Stimulated activated CD8-positive, alpha-beta memory T cell treated with anti-CD3 and anti-CD28 coated beads, Interleukin-15, amount 100 ng/mL, for 4 hours (primary cell): ENCODE measurements at places on chromosomes 7 and 10.

DNA sequence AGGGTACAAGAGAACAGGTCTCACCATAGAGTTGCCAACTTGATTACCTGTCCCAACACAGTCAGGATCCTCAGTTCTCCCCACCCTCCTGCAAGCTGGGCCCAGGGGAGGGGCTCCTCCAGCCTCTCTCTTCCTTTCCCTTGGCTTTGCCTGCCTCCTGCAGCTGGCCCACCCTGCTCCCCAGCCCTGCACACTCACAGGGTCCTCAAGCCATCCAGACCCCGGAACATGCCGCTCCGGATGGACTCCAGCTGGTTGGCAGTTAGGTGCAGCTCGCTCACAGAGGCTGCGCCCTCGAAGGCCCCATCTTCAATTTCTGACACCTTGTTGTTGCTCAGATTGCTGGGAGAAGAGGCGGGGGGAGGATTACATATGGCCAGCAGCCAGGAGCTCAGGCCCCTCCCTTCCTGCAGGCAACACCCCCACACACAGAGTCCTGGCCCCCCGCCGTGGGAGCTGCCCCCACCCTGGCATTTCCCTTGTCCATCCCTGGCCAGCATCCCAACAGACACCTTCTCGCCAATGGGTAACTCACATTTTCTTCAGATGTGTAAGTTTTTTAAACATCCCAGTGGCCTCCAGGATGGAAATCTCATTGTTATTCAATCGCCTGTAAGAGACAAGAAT is 139.2 kb downstream of the SLIT1 start:
- DNase-seq = no peak

GRCh38 chr7:143046426-143046851 is 5.7 kb upstream of the OR6V1 start:
- no peak for DNase-seq

GRCh38 chr10:28812384-28813372 is 135.4 kb downstream of the BAMBI start:
- DNase-seq = no peak

- no peak for DNase-seq
Measured at GRCh38 chr7:48887500-48887899, 36.8 kb upstream of the CDC14C start.

GRCh38 chr7:98046816-98047215 is 56.8 kb upstream of the OCM2 start:
- DNase-seq = no peak

DNA sequence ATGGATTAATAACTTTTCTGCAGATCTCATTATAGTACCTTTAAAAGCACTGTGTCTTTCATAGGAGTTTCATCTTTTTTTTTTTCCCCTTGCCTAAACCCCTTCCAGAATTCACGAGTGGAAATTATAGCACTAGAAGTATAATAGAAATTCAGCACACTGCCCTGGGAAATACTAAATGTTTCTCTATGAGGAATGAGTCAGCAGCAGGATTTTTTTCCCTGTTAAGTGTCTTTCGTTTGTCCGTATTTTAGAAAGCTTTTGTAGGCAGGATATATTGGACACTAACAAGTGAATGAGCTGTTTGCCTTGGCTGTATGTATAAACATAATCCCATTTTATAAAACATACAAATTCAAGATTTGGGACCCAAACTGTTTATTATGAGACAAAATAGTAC is 105.8 kb downstream of the EXOC4 start:
- DNase-seq = no peak

DNA sequence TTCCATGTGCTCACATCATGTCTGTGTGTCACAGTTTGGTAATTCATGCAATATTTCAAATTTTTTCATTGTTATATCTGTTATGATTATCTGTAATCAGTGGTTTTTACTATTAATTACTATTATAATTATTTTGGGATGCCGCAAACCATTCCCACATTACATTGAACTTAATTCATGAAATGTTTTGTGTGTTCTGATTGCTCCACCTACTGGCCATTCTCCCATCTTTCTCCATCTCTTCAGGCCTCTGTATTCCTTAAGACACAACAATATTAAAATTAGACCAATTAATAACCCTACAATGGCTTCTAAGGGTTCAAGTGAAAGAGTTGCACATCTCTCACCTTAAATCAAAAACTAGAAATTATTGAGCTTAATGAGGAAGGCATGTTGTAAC is 398.5 kb downstream of the PCDH15 start:
- no peak for DNase-seq
